ENCODE measurements at places on chromosomes 11 and 22.

GRCh38 chr11:68583041-68583446 is 101.3 kb upstream of the GAL start:
- DNase-seq: no peak

DNA sequence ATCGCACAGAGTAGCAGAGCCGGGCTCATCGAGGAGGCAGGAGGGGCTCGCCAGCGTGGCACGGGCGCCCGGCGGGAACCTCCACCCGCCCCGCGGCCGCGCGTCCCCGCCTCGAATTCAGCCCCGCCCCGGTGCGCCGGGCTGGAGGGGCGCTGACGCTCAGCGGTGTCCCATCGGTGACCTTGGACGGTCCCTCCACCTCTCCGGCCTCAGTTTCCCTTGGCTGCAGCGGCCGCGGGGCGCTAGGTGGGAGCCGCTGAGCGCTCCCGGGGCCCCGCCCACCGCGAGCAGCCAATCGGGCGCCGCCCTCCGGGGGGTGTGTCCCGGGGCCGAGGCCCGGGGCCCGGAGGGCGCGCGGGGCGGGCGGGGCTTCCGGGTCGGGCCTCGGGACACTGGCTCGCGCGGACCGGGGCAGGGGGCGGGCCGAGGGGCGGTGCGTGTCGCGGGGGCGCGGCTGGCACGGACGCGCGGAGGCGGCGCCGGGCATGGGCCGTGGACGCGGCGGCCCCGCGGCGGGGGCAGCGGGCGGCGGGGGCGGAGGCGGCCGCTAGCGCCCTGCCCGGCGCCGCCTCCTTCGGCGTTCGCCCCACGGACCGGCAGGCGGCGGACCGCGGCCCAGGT is at the start of gene PPARA:
Gene PPARA, plus strand, starts transcription at position 493 of the 621 bp plus-strand sequence. CDS start 47,858 bp downstream, outside the sequence.
- peak; percentile 84 for DNase-seq

GRCh38 chr11:109062445-109062844 is 359.5 kb upstream of the C11orf87 start:
- no peak for DNase-seq

DNA sequence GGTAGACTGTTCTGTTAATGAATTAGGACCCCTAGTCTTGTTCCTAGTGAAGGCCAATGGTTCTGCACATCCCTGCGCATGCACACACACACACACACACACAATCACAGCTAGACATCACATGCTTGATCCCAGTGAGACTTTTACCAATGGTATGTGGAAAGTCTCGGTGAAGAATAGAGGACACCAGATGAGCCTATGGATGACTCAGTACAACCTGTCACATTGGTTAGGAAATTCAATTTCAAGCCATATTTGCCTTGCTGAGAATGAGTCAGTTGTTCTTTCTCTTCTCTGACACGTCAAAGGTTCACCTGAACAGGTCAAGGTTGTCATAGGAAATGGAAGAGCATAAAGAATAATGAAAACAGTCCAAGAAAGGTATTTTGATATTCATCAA is 122.0 kb downstream of the SLC17A6 start:
- DNase-seq: no peak

- no peak for DNase-seq
Observed at GRCh38 chr11:76935042-76935441, 74.3 kb downstream of the ACER3 start.

GRCh38 chr22:30728826-30729225 is 34.2 kb downstream of the OSBP2 start:
- DNase-seq: no peak
